Breast epithelium (tissue), 4 donors: ENCODE measurements at places on chromosomes 5 and 9.

GRCh38 chr5:95081500-95081960 is 203.4 kb downstream of the MCTP1 start:
- DNase-seq: no peak

DNA sequence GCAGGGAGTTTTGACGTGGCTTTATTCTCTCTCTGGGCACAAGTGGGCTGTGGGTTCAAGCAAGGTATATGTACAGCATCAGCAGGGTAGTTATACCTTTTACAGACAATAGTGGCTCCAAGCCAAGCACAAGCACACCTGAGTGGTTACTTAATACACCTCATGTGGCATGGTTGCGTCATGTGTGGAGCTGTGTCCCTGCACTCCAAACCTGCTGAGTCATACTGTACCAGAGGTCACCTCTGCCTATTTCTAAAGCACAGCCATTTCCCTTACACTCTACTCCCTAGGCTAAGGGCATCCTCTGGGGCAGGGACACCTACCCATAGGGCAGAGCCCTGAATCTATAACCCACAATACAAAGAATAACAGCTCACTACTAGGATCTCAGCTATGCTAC is 147.3 kb downstream of the OSTF1 start:
- DNase-seq: no peak

DNA sequence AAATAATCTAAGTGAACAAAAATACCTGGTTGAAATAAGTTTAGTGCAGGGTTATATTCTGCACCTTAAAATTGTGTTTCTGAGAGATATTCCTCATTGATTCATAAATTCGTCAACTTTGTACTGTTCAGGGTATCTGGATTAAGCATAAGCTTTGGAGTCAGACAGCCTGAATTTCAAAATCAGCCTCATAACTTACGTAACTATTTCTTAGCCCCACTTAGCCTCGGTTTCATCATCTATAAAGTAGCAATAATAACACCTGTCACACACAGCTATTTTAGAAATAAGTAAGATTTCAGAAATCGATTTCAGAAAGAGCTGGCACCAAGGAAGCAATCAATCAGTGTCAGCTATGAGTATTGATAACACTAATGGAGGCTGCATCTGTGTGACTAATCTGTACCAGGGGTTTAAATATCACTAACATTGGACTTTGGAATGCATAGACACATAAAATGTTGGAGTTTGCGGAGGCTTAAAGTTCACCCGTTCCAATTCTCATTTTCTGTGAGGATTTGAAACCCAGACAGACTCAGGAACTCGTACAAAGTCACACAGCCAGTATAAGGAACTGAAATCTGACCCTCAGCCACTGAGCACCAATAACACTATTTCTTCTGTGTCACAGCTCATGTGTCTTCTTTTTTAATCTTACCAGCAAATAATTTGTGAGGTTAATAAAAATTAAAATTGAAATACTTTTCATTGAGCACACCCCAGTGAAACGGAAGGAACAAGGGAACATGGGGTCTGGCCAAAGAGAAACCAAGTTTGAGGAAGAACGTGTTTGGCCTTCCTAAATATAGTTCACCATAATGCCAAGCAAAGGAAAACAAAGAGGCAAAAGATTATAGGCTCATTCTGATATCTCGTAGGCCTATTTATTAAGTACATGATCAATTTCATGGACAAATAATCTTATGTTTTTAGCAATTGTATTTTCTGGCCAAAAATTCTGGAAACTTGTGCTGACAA is 194.4 kb upstream of the PTGER4 start:
- DNase-seq: no peak

- no peak for DNase-seq
Measured at GRCh38 chr9:130172858-130173665, 858 bp downstream of the NCS1 start.

- no peak for DNase-seq
Measured at GRCh38 chr9:124373851-124374250, 41.4 kb downstream of the PSMB7 start.

DNA sequence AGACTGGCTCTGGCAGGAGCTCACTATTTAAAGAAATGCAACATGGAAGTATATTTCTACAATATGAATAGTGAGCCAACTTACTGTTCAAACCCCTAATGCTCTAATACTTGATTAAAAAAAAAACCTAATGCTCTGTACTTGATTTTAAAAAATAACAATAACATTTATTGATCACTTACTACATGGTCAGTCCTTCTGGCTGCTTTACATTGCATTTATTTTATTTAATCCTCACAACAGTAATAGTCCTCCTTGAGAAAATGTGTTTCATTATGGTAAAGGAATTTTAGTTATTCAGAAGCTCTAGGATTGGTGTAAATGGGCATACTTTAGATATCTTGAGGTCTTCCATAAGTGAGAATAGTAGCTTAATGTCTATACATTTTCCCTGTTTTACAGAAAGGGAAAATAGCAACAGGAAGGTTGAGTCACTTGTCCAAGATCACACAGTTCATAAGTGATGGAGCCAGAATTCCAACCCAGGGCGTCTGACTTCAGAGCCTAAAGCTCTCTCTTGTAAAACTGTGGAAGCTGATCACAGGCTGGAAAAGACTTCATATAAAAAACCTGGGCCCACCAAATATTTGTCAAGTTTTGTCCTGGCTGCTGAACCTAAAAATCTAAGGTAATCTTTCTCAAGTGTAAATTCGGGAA is 1.0 kb downstream of the STARD4 start:
- no peak for DNase-seq

GRCh38 chr9:137610944-137611343 is 5.5 kb downstream of the ARRDC1 start:
- DNase-seq: no peak

- no peak for DNase-seq
Measured at GRCh38 chr9:130368631-130369103, 76.1 kb upstream of the ASS1 start.

GRCh38 chr9:81411961-81412360 is 277.4 kb downstream of the TLE1 start:
- no peak for DNase-seq

GRCh38 chr5:108638021-108638420 is 109.7 kb upstream of the FER start:
- DNase-seq: no peak

GRCh38 chr9:137333016-137333671 is 31.1 kb upstream of the NRARP start:
- no peak for DNase-seq

GRCh38 chr9:7879551-7880245 is 80.1 kb upstream of the DMAC1 start:
- DNase-seq: no peak

- no peak for DNase-seq
Measured at GRCh38 chr5:168612996-168613395, 33.8 kb upstream of the PANK3 start.

GRCh38 chr5:132909702-132910101 is 36.2 kb downstream of the LEAP2 start:
- no peak for DNase-seq

DNA sequence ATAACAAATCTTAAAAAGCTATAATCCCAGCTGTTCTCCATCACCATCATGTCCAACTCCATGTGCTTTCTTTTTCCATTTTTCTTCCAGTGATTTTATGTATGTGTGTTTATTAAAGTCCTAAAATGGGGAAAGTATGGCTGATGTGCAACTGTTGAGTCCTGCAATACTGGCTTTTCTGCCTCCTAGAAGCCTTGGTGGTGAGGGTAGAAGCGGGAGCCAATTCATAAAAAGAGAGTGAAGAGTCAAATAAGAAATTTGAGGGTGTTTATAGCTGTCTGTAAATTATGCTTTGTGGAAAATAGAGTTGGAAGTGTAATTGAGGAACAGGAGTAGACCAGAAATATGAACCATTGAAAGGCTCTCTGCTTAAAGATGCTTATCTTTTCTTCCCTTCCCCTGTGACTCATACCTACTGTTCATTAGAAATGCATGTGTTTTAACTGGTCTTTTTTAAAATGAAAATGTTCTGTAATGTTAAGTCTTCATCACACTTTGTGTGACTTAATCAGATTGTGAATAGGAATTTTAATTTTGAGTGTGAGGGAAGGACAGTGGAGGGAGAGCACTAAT is 80.1 kb downstream of the ZCCHC7 start:
- no peak for DNase-seq

DNA sequence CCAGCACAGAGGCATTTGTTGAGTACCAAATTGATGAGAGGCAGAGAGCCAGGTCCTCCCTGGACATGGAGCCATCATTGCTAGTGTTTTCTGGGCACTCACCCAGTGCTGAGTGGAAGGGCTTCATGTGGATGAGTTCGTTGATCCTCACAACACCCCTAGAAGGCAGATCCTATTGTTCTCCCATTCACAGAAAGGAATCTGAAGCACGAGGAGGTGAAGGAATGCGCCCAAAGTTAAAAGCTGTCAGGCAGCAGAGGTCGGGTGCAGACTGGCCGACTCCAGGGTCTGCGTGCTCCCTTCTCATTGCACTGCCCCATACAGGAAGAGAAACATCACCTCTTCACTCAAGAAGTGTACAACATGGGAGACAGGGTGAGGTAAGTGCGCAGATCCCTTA is 153.5 kb upstream of the TNPO1 start:
- no peak for DNase-seq

GRCh38 chr5:53256746-53257145 is 147.2 kb upstream of the MOCS2 start:
- no peak for DNase-seq

DNA sequence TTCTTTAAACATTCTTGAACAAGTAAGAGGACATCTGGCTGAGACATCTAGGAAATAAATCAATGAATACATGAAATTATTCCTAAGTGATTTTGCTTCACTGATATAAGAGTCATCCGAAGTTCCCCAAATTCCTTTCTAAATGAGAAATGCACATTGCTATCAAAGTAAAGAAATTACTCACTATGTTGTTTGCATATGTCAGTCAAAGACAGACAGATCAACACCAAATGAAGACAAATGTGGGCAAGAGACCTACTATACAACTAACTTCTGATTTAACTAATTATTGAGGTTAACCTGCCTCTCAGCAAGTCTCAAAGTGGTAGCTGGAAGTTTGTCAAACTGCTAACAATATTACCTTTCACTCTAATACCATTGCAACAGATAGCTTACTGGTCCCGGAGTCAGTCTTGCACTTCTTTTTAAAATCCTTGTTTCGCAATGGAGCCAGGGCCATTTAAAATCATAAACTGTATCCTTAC is 13.2 kb downstream of the TUT7 start:
- no peak for DNase-seq

- no peak for DNase-seq
Measured at GRCh38 chr5:17183831-17184230, 33.6 kb upstream of the BASP1 start.
